ENCODE measurements at places on chromosomes 2 and 18. TPM values are rescaled to one million over a fixed set of nuclear protein-coding genes. Genes with fewer than 3 reads are reported as not detected.

GRCh38 chr2:165567273-165567672, 97.8 kb downstream of the CSRNP3 start:
- no peaks in the 10 kb centered on the region for H3K36me3 ChIP-seq
- H3K27me3 ChIP-seq, result no peaks in the 10 kb centered on the region
- H3K27ac ChIP-seq, result no peak overlapping the region
- H3K4me3 ChIP-seq, result no peak overlapping the region

DNA sequence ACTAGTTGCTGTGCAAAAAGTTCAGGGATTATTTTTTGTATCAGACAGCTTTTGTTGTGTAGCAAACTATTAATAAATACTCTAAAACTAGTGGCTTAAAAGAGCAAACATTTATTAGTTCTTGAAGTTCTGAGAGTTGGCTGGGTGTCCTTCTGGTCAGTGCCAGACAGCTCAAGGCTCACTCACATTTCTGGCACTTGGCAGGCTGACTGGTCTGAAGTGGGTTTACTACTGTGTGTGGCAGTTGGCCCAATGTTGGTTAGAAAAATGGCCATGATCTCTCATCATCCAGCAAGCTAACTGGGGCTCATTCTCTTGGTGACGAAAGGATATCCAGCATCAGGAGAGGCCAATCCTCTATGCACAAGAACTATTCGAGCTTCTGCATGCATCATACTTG, 71.4 kb upstream of the ZNF385B start:
- no peaks in the 10 kb centered on the region for H3K36me3 ChIP-seq
- DNase-seq, result no peak
- H3K4me1 ChIP-seq, result no peaks in the 10 kb centered on the region
- H3K27me3 ChIP-seq, result no peaks in the 10 kb centered on the region
- H3K4me3 ChIP-seq, result no peak overlapping the region

- H3K4me1 ChIP-seq, result no peaks in the 10 kb centered on the region
- no peak overlapping the region for H3K27ac ChIP-seq
- H3K36me3 ChIP-seq, result no peaks in the 10 kb centered on the region
- no peaks in the 10 kb centered on the region for H3K27me3 ChIP-seq
Measured at GRCh38 chr2:155770516-155770915, 562.0 kb downstream of the NR4A2 start.

- H3K27ac ChIP-seq, result no peak overlapping the region
- H3K36me3 ChIP-seq, result no peaks in the 10 kb centered on the region
- H3K27me3 ChIP-seq, result no peaks in the 10 kb centered on the region
- DNase-seq, result no peak
Measured at GRCh38 chr2:55425431-55425831, 5.8 kb upstream of the CCDC88A start.

DNA sequence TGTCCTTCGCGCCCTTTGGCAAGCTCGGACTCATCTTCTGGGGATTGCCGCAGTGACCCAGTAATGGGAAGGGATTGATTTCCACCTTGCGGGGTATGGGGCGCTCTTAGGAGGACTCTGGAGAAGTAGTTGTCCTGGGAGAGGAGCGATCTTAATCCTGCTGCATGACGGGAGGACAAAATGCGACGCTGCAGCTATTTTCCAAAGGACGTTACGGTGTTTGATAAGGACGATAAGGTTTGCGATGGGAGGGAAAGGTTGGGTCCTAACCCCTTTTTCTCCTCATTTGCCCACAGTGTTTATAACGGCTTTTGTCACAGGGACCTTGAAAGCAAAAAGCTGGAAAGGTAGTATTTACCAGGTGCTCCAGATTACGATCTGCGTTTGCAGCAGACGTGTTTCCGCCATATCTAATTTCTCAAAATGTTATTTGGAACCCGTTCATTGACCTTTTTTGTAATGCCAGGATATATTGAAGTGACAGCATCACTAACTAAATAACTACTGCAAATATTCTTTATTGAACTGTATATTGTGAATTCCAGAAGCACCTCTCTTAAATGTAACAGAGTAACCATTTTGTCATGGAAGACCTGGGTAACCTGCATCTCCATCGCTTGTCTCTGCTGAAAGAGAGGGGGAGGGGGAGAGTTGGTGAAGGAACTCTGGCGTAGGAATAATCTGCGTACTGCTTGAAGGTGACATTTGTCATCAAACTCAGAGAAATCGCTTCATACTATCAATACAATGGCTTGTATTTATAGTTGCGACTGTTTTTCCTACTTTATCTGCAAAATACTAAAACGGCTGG, 590 bp downstream of the MDH1 start:
- peaks cover 32% of the 10 kb centered on the region for H3K4me1 ChIP-seq

GRCh38 chr2:171088057-171088834, 72.4 kb downstream of the TLK1 start:
- DNase-seq, result no peak
- peaks cover 58% of the 10 kb centered on the region for H3K4me1 ChIP-seq
- peak overlapping the region; percentile 13 for H3K27ac ChIP-seq
- no peaks in the 10 kb centered on the region for H3K36me3 ChIP-seq
- H3K4me3 ChIP-seq, result no peak overlapping the region
- no peaks in the 10 kb centered on the region for H3K27me3 ChIP-seq

DNA sequence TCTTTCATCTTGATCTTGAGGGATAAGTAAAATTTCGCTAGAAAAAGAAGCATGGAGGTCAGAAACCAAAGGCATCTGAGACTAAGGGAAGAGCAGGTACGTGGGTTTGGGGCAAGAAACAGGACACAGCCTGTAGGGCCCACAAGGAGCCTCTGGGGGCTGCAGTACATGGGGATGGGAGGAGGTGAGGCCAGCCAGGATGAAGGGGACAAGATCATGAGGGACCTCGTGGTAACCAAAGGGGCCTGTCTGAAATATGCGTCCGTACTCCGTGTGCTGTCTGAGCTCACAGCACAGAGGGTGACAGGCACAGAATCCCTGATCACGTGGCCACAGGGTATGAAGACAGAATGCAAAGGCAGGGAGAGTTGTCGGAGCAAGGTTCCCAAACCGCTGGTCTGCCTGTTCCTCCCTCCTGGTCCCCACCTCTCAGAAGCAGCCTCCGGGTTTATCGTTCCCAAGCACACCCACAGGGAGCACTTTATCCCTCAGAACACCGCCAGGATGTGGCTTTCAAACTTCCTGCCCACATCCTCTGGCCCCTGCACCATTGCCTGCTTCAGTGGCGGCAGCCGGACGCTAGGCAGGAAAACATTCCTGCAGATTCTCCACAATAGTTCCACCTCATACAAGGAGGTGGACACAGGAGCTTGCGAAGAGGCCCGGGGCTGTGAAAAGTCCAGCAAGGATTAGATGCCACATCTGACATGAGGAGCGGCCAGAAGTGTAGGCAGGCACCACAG, 12.0 kb downstream of the TMEM163 start:
- H3K36me3 ChIP-seq, result no peaks in the 10 kb centered on the region
- peaks cover 12% of the 10 kb centered on the region for H3K27me3 ChIP-seq
- H3K4me1 ChIP-seq, result peaks cover 16% of the 10 kb centered on the region
- no peak overlapping the region for H3K27ac ChIP-seq
- no peak for DNase-seq

GRCh38 chr18:75071866-75072671, 136.9 kb downstream of the PTGR3 start:
- H3K27me3 ChIP-seq, result no peaks in the 10 kb centered on the region
- H3K27ac ChIP-seq, result peak overlapping the region; percentile 74
- peak overlapping the region; percentile 58 for H3K4me3 ChIP-seq
- H3K4me1 ChIP-seq, result peaks cover 34% of the 10 kb centered on the region

- H3K27me3 ChIP-seq, result no peaks in the 10 kb centered on the region
Measured at GRCh38 chr2:120821446-120822160, 85.9 kb downstream of the GLI2 start.

DNA sequence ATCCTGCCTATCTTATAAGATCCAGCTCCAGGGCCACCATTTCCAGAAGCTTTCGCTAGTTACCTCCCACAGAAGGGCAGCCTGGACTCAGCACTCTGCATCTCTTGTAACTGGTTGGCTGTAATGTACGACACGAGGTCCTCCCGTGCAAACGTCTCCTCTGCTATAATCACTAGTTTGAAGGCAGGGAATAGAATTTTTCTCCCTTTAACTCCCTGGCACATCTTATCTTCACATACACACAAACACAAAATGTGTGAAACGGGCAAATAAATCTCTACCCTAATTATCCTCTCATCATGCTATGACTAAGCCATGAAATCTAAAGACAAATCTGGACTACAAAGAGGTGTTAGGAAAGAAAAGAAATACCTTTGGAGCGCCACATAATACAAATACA, 36.8 kb downstream of the RNU4ATAC start:
- H3K27ac ChIP-seq, result no peak overlapping the region
- H3K4me3 ChIP-seq, result no peak overlapping the region
- no peaks in the 10 kb centered on the region for H3K27me3 ChIP-seq
- no peaks in the 10 kb centered on the region for H3K36me3 ChIP-seq
- no peaks in the 10 kb centered on the region for H3K4me1 ChIP-seq

GRCh38 chr18:41456831-41457230, 498.2 kb upstream of the PIK3C3 start:
- no peak overlapping the region for H3K4me3 ChIP-seq
- DNase-seq, result no peak
- H3K27me3 ChIP-seq, result no peaks in the 10 kb centered on the region
- no peak overlapping the region for H3K27ac ChIP-seq
- no peaks in the 10 kb centered on the region for H3K4me1 ChIP-seq
- H3K36me3 ChIP-seq, result no peaks in the 10 kb centered on the region

DNA sequence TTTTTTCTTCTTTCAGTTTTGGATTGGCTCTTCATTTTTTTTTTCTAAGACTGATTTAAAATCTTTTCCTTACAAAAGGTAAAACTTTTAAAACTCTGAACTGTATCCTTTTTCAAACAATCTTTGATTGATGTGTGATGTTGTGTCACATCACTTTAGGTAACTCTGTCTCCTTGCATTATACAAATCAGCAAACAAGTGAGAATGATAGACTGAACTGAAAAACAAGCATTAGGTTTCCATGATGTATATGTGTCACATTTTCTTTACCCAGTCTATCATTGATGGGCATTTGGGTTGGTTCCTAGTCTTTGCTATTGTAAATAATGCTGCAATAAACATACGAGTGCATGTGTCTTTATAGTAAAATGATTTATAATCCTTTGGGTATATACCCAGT, 655.7 kb downstream of the LRRTM4 start:
- no peaks in the 10 kb centered on the region for H3K36me3 ChIP-seq
- no peak overlapping the region for H3K27ac ChIP-seq
- H3K4me1 ChIP-seq, result no peaks in the 10 kb centered on the region
- no peaks in the 10 kb centered on the region for H3K27me3 ChIP-seq

DNA sequence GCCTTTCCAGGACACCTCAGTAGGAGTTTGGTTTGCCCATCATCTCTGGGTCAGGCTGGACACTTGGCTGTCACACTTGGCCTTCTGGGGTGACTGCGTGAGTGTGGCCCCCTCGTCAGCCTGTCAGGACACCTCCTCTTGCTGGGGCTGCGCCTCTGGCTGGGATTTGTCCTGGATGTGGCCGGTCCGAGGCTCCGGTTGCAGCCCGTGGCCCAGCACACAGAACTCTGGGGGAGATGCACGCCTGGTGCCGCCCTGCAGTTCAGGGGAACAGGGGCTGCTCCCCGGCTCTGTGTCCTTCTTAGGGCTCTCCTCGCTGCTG, 9.6 kb downstream of the PCARE start:
- H3K4me1 ChIP-seq, result no peaks in the 10 kb centered on the region
- no peak for DNase-seq
- H3K36me3 ChIP-seq, result no peaks in the 10 kb centered on the region
- no peaks in the 10 kb centered on the region for H3K27me3 ChIP-seq
- no peak overlapping the region for H3K4me3 ChIP-seq

- peaks cover 32% of the 10 kb centered on the region for H3K4me1 ChIP-seq
- no peaks in the 10 kb centered on the region for H3K36me3 ChIP-seq
- no peak for DNase-seq
Measured at GRCh38 chr2:37706334-37707183, 35.1 kb upstream of the CDC42EP3 start.

GRCh38 chr2:208039376-208040110, 14.2 kb upstream of the PLEKHM3 start:
- H3K36me3 ChIP-seq, result no peaks in the 10 kb centered on the region
- H3K27ac ChIP-seq, result no peak overlapping the region
- no peak for DNase-seq
- H3K4me3 ChIP-seq, result no peak overlapping the region
- no peaks in the 10 kb centered on the region for H3K4me1 ChIP-seq
- H3K27me3 ChIP-seq, result no peaks in the 10 kb centered on the region

GRCh38 chr2:230974096-230974913, 21.6 kb upstream of the SPATA3 start:
- peaks cover 33% of the 10 kb centered on the region for H3K4me1 ChIP-seq
- peak; percentile 79 for DNase-seq
- no peaks in the 10 kb centered on the region for H3K36me3 ChIP-seq
- peak overlapping the region; percentile 73 for H3K27ac ChIP-seq
- H3K4me3 ChIP-seq, result peak overlapping the region; percentile 25

- H3K36me3 ChIP-seq, result no peaks in the 10 kb centered on the region
- H3K4me1 ChIP-seq, result no peaks in the 10 kb centered on the region
- no peak overlapping the region for H3K27ac ChIP-seq
- no peak overlapping the region for H3K4me3 ChIP-seq
Measured at GRCh38 chr2:180219491-180219890, 212.4 kb upstream of the CWC22 start.

DNA sequence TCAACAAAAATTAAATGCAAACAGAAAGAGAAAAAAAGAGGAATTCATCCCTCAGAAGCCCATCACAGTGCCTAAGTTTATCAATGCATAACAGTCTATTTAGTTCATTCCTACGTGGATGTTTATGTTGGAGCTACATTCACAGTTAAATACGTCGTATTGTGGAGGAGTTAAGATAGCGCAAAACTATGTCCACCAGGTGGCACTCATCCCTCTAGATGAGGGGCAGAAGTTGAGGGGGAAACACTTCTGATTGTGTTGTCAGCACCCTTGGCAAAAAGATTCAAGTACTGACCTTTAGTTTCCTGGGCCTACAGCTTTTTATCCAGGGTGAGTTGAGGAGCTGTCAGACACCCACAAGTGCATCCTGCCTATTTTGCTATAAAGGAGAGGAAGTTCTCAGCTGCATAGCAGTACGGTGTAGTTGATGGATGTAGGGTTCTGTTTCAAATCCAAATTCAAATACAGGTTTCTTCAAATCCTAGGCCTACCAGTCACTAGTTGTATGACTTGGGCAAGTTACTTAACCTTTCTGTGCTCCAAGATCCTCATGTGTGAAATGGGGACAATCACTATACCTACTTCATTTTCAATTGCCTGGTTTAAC, 26.8 kb upstream of the MYO1B start:
- no peaks in the 10 kb centered on the region for H3K4me1 ChIP-seq
- no peak for DNase-seq
- H3K4me3 ChIP-seq, result no peak overlapping the region
- H3K36me3 ChIP-seq, result no peaks in the 10 kb centered on the region
- no peak overlapping the region for H3K27ac ChIP-seq
- H3K27me3 ChIP-seq, result no peaks in the 10 kb centered on the region

PLGLB2 gene
- total RNA-seq, result 3.3 TPM

UGT1A4 gene
- total RNA-seq, result not detected

CIB4 gene
- total RNA-seq, result not detected

KCNS3 gene
- total RNA-seq, result not detected
